ENCODE measurements at places on chromosomes 11 and 22.

DNA sequence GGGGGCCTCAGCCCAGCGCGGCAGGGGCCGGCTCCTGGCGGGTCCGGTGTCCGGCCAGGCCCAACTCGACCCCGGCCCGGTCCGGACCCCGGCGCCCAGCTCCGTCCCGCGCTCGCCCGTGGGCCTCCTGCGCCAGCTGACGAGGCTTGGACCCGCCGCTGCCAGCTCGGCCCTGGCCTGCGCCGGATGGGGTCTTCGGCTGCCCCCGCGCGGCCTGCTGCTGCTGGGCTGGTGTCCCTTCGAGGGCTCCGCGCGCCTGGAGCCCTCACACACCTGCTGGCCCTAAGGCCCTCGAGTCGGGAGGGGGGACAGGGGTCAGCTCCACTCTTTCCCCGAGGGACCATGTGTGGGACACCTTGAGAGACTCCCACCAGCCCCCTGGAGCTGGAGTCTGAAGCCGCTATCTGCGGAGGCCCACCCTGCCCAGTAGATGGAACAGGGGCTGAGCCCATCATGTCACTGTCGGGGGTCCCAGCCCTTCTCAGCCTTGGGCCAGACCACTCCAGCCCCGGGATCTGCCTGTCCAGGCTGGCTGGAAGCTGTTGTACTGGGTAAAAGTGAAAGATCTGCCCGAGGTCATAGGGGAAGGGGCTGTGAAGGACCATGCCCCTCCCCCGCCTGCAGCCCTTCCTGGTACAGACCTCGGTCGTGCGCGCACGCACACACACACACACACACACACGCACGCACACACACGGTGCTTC is 768 bp upstream of the CDKN1C start:
- DNase-seq: no peak

DNA sequence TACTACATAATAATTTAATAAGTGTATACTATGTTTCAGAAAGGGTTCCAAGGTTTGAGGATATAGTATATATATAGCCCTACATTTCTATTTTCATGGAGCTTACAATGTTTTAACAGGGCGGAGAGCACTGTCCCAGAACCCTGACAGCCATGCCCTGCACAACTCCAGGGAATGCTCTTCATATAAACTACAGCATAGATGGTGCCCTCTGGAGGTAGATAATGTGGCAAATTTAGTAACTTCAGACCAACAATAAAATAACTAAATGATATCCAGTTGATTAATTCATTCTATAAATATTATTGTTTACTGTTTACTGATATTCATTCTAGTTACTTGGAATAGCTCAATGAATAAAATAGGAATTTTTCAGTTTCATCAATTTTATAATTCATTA is 693.7 kb upstream of the CCDC179 start:
- DNase-seq: no peak

- DNase-seq: no peak
Measured at GRCh38 chr11:75879737-75880136, 64.7 kb downstream of the UVRAG start.

DNA sequence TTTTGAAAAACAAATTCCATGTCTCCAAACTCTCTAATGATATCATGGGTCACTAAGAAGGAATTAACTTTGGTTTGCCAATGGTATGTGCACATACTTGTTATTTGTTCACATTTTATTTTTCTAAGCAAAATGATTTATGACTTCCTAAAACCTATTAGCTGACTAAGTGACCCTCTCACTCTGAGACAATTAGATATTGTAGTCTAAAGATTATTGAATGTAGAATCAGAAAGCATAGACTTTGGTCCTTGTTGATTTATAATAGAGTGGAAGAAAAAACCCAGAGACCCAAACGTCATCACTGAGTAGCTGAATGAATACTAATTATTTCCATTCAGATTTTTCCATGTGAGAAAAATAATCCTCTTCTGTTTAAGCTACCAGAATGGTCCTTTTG is 243.5 kb upstream of the ANO3 start:
- DNase-seq: no peak

- no peak for DNase-seq
Measured at GRCh38 chr11:74870485-74870884, 78.4 kb downstream of the XRRA1 start.

GRCh38 chr11:58494101-58494500 is 13.8 kb downstream of the OR5B21 start:
- no peak for DNase-seq

DNA sequence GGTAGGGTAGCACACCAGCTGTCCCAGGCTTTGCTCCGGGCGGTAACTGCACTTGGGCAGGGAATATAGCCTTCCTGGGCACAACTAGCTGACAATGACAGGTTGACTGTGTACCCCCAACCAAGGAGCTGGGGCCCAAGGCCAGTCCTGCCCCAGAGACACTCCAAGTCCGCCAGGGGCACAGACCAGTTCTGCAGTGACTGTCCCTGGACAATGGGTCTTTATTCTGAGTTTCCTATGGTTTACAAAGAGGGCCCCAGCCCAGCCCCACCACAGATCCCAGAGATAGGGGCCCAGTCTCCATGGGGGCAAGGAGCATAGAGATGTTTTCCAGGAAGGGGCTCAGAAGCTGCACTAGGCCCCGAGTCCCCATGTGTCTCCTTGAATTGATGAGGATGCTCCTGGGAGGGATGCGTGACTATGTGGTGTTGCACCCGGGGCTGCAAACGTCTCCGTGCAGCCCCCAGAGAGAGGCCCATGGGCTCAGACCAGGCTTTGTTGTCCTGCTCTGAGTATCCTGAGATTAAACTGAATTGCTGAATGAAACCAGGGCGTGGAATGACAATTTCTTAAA is 48.4 kb downstream of the CD6 start:
- DNase-seq: no peak

- no peak for DNase-seq
Measured at GRCh38 chr11:31936312-31936711, 125.2 kb upstream of the PAX6 start.

- no peak for DNase-seq
Measured at GRCh38 chr11:107247167-107247861, 210.3 kb downstream of the CWF19L2 start.

DNA sequence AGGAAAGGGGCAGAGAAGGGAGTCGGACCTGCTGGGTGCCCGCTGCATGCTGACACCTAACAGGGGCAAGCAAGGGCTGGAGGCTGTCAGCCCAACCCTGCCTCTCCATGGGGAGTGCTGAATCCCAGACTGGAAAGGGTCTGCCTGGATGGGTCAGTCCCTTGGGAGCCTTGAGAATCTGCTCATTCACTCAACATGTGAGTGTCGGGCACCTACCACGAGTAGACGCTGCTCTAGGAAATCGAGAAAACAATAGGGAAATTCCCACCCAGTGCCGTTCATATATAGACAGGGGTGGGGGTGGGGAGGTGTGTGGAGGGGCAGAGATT is 4.4 kb upstream of the CTSD start:
- DNase-seq: no peak

GRCh38 chr22:28115426-28115825 is 196.4 kb upstream of the PITPNB start:
- DNase-seq: no peak

GRCh38 chr11:79237703-79238102 is 203.1 kb downstream of the TENM4 start:
- no peak for DNase-seq

DNA sequence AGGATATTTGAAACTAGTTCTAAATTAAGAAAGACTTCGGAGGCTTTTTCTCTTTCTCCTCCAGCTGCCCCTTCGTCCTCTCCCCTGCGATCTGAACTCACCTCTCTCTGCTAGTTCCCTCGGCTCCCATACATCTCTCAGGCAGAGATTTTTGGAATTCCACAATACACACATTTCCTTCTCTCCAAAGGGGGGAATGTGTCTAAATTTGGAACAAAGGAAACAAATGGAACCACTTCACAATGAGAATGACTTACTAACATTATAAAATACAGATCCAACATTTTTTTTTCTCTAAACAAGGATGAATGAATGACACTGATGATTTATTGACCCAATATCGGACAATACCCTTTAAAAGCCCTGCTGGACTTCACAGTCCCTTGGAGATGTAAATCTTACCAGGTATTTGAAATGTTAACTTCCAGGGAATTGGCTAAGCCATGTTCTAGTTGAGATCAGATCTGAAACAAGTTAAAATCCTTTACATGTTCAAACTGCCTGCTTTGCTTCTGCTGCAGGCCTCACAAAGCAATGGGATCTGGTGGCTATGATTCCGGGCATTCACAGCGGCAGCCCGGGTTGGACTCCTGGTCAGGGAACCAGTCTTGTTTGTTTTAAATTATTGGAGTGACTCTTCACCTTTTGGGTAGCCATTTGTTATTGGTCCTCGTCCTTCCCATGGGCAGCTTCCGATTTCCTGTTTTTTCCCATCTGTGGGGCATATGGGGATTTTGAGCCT is 20.5 kb upstream of the GSTP1 start:
- no peak for DNase-seq

- DNase-seq: no peak
Measured at GRCh38 chr11:19721176-19721575, 8.5 kb downstream of the NAV2 start.

DNA sequence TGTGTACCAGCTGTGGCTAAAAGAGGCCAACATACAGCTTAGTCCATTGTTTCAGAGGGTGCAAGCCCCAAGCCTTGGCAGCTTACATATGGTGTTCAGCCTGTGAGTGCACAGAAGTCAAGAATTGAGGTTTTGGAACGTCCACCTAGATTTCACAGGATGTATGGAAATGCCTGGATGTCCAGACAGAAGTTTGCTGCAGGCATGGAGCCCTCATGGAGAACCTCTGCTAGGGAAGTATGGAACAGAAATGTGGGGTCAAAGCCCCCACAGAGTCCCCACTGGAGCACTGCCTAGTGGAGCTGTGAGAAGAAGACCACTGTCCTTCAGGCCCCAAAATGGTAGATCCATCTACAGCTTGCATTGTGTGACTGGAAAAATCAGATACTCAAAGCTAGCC is 42.2 kb upstream of the PTH start:
- DNase-seq: no peak

GRCh38 chr11:65493367-65494176 is 5.3 kb upstream of the MALAT1 start:
- DNase-seq: no peak

DNA sequence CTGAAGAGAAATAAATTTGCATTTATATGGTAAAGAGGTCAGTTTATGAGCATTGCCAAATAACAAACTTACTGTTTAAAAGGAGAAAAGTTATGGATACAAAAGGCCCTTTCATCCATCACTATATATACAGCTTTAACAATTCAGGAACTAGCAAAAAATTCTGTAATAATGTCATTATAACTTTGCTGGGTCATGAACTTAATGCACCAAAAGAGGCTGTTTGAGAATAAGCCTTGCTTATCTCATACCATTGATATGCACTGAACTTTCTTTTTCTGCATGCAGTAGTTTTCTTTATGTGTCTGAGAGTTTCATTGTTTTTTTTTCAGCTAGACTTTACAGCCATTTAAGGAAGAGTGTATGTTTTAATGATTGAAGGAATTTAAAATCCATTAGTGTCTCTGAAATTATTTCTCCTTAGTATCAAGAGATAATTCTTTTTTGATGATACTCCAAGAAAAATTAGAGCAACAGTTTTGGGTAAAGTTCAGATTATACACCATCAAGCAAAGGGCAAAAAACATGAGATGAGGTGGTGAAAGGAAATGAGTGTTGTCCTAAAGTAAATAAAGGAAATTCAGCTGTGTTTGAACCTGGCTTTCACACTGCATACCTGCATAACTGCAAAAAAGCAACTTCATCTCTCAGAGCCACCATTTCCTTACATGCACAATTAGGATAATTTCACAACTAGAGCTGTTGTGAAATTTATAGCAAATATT is 188.2 kb upstream of the ANO3 start:
- no peak for DNase-seq

DNA sequence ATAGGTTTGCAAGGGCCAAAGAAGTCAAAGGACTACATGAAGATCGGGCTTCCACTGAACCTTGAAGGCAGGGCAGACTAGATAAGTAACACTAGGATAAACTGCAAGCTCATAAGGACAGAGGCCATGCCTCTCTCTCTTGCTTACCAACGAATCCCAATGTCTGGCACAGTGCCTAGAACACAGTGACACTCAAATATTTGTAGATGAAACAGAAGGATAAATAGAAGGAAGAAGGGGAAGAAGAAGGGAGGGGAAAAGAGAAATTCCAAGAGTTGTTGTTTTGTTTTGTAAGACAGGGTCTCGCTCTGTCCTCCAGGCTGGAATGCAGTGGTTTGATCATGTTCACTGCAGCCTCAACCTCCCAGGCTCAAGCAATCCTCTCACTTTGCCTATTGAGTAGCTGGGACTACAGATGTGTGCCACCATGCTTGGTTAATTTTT is 26.9 kb downstream of the SIK3 start:
- DNase-seq: no peak

DNA sequence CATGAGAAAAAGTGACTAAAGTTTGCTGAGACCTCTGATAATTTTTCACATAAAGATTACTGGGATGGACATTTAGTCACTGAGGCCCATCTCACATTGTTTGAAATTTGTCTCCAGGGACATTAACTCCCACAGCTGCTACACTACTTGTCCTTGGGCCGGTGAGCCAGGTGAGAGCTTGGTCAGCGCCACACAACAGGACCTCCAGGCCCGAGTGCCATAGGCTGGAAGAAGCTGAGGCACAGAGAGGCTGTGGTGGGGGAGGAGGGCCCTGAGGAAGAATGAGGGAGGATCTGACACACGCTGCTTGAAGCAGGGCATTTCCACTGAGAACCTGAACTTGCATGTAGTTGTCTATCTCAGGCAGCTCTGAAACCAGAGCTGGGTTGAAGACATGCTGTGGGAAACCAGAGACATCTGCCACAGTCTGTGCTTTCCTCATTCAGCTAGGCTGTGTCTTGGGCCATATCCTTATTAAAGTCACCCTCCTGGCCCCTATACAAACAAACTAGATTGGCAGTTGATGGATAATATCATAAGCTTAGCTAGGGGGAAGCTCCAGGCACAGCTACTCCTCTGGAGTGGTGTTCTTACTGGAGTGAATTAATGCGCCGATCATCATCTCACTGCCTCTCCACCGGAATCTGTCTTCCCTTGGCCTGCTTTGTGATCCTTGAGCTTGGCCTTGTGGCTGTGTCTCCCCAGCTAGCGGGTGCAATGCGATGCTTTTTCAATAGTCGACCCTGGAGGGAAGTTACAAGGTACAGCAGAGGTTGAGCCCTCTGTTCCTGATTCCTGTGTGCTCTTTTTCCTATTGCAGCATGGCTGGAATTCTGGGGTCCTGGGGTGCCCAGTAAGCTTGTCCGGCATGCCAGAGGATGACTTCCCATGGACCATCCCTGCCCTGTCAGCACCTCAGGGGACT is 225.3 kb upstream of the B3GAT1 start:
- DNase-seq: no peak

GRCh38 chr11:65315204-65315865 is 669 bp downstream of the CDC42EP2 start:
- DNase-seq: peak; percentile 80
